ENCODE measurements at places on chromosomes 5 and 9.

- peak; percentile 77 for DNase-seq
- H3K4me3 ChIP-seq, result peak overlapping the region; percentile 74
- no peak overlapping the region for H3K27ac ChIP-seq
- H3K27me3 ChIP-seq, result no peaks in the 10 kb centered on the region
- H3K4me1 ChIP-seq, result peaks cover 43% of the 10 kb centered on the region
These were observed 22.3 kb upstream of the HMCN2 start for GRCh38 chr9:130243015-130243881.

DNA sequence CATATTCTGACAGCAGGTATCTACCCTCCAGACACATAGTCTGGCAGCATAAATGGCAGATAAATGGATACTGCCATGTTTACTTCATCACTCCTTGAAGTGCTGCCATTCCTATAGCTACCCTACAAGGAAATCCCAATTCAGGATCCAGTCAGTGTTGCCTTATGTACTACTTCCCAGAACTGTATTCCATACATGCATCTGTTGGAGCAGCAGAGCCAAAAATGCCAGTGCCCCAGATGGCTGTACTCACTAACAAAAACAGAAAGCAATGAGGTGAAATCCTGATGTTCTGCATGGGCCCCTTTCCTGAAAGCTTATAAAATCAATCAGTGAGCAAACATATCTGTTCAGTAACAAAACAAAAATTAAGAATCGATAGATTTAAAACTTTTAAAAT is 490.0 kb upstream of the COX7C start:
- H3K4me3 ChIP-seq, result no peak overlapping the region
- no peak overlapping the region for H3K27ac ChIP-seq
- no peaks in the 10 kb centered on the region for H3K36me3 ChIP-seq
- H3K27me3 ChIP-seq, result no peaks in the 10 kb centered on the region

- no peak overlapping the region for H3K27ac ChIP-seq
- no peak for DNase-seq
- H3K4me1 ChIP-seq, result no peaks in the 10 kb centered on the region
- no peaks in the 10 kb centered on the region for H3K36me3 ChIP-seq
These were observed 75.0 kb upstream of the FCN1 start for GRCh38 chr9:134992755-134993124.

DNA sequence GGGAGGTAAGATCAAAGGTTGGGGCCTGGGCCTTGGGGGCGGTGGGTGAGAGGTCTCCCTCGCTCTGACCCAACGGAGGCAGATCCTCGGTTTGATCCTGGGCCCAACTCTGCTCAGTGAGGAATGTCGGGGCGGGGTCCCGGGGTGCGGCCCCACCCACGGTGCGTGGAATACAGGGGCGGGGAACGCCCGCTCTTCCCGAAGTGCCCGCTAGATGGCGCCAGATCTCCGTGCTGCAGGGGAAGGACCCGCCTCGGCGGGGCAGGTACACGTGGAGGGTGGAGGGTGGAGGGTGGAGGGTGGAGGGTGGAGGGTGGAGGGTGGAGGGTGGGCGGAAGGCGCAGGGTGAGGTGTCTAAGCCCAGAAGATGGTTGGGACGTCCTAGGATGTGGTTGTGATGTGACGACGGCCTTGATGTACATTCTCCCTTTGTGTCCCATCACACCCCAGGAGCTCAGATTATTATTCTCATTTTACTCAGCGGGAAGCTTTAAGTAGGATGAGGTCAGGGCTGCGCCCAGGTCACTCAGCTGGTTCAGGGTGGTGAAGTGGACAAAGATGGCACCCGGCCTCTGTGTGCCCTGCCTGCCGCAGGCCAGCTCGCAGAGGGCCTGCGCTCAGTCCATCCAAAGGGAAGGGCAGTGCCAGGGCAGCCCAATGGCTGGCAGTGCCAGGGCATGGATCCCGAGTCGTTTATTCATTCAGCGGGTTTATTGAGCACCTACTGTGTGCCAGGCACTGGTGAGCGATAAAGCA is 9.4 kb upstream of the RPS14 start:
- peak; percentile 85 for DNase-seq
- H3K27me3 ChIP-seq, result no peaks in the 10 kb centered on the region
- H3K4me1 ChIP-seq, result peaks cover 32% of the 10 kb centered on the region
- no peak overlapping the region for H3K27ac ChIP-seq

GRCh38 chr9:5552301-5552700 is 42.0 kb downstream of the PDCD1LG2 start:
- H3K4me3 ChIP-seq, result no peak overlapping the region
- no peak overlapping the region for H3K27ac ChIP-seq
- no peak for DNase-seq
- H3K36me3 ChIP-seq, result no peaks in the 10 kb centered on the region
- H3K27me3 ChIP-seq, result no peaks in the 10 kb centered on the region

- H3K4me1 ChIP-seq, result peaks cover 11% of the 10 kb centered on the region
- no peaks in the 10 kb centered on the region for H3K36me3 ChIP-seq
- no peak overlapping the region for H3K27ac ChIP-seq
- peak; percentile 26 for DNase-seq
These were observed 88.1 kb downstream of the FGF1 start for GRCh38 chr5:142597546-142598337.

GRCh38 chr5:149493316-149493715 is 57.9 kb downstream of the CSNK1A1 start:
- no peaks in the 10 kb centered on the region for H3K27me3 ChIP-seq
- H3K27ac ChIP-seq, result no peak overlapping the region
- DNase-seq, result no peak
- peaks cover 21% of the 10 kb centered on the region for H3K36me3 ChIP-seq

DNA sequence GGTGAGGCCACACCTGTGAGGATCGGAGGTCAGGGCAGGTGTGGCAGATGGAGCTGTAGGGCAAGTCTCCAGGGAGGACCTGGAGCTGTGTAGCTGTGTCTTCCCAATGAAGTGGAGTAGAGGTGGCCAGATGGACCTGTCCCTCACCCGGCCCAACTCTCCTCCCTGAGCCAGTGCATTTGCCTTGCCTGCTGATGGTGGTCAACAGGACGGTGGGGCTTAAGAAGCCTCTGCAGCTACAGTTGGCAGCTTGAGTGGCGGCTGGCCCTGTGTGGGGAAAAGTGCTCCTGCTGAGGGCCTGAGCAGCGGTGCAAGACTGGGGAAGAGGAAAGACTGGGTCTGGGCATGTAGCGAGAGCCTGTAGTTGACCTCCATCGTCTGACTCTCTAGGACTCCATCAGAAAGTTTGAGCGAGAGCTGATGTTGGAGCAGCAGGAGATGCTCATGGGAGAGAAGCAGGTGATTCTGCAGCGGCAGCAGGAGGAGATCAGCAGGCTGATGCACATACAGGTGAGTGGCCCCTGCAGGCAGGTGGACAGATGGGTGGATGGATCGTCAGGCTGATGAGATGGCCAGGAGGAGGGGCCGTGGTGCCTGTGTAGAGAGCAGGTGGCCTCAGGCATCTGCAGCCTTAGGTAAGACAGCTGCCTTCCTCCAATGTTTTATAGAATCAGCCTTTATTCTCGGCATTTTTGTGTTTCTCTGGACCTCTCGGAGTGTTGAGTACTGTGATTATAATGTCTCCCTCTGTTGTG is 24.9 kb downstream of the PITX1 start:
- no peaks in the 10 kb centered on the region for H3K36me3 ChIP-seq
- H3K4me1 ChIP-seq, result no peaks in the 10 kb centered on the region
- no peaks in the 10 kb centered on the region for H3K27me3 ChIP-seq
- DNase-seq, result no peak

DNA sequence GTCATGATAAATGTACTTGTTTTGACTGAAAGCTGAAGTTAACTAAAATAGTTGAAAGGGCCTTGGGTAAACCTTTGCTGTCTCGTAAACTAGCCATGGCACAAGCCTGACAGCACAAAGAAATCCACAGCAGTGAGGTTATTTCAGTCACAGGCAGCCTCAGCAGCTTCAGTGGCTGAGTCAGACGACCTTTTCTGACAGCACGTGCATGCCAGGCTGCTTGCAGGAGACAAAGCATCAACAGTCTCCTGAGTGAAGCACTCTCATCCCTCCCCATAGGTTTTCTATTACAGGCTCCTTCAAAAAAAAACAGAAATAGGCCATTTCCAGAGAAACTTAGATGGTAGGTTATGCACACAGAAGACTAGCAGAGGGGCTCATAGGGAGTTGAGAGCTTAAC is 34.6 kb downstream of the OXCT1 start:
- no peaks in the 10 kb centered on the region for H3K27me3 ChIP-seq
- H3K27ac ChIP-seq, result peak overlapping the region; percentile 54
- peaks cover 25% of the 10 kb centered on the region for H3K4me1 ChIP-seq
- H3K36me3 ChIP-seq, result peaks cover 16% of the 10 kb centered on the region

DNA sequence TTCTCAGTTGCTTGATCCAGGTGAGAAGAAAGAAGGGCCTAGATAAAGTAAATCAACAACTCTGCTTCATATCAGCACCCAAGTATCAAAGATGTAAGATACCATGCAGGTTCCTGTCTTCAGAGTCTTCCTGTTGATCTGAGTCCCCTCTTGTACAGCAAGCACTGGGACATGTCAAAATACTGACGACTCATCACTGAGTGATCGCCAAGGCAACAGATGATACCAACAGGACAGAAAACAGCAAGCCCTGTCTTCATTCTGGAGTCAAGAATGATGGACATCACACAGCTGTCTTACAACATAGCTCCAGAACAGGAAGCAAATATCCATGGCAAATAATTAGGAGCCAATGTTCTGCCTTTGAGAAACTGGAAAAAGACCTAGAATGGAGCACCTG is 83.7 kb downstream of the TARS1 start:
- no peaks in the 10 kb centered on the region for H3K36me3 ChIP-seq
- no peak for DNase-seq
- no peak overlapping the region for H3K4me3 ChIP-seq

GRCh38 chr5:101431201-101431600 is 528.1 kb upstream of the ST8SIA4 start:
- H3K4me3 ChIP-seq, result no peak overlapping the region
- no peak for DNase-seq
- H3K27ac ChIP-seq, result no peak overlapping the region
- H3K4me1 ChIP-seq, result no peaks in the 10 kb centered on the region
- no peaks in the 10 kb centered on the region for H3K27me3 ChIP-seq

- H3K4me3 ChIP-seq, result no peak overlapping the region
- no peak overlapping the region for H3K27ac ChIP-seq
- H3K27me3 ChIP-seq, result no peaks in the 10 kb centered on the region
- peak; percentile 63 for DNase-seq
- peaks cover 11% of the 10 kb centered on the region for H3K4me1 ChIP-seq
These were observed 1.7 kb upstream of the PTGDS start for GRCh38 chr9:136975644-136976043.

GRCh38 chr5:10301842-10302610 is 5.7 kb downstream of the CMBL start:
- H3K27ac ChIP-seq, result no peak overlapping the region
- no peak overlapping the region for H3K4me3 ChIP-seq
- H3K4me1 ChIP-seq, result peaks cover 4% of the 10 kb centered on the region

GRCh38 chr9:129068990-129069861 is 11.7 kb upstream of the DOLPP1 start:
- peaks cover 3% of the 10 kb centered on the region for H3K36me3 ChIP-seq
- H3K4me1 ChIP-seq, result peaks cover 30% of the 10 kb centered on the region
- DNase-seq, result peak; percentile 56
- H3K27ac ChIP-seq, result peak overlapping the region; percentile 78
- no peaks in the 10 kb centered on the region for H3K27me3 ChIP-seq
- H3K4me3 ChIP-seq, result peak overlapping the region; percentile 51

DNA sequence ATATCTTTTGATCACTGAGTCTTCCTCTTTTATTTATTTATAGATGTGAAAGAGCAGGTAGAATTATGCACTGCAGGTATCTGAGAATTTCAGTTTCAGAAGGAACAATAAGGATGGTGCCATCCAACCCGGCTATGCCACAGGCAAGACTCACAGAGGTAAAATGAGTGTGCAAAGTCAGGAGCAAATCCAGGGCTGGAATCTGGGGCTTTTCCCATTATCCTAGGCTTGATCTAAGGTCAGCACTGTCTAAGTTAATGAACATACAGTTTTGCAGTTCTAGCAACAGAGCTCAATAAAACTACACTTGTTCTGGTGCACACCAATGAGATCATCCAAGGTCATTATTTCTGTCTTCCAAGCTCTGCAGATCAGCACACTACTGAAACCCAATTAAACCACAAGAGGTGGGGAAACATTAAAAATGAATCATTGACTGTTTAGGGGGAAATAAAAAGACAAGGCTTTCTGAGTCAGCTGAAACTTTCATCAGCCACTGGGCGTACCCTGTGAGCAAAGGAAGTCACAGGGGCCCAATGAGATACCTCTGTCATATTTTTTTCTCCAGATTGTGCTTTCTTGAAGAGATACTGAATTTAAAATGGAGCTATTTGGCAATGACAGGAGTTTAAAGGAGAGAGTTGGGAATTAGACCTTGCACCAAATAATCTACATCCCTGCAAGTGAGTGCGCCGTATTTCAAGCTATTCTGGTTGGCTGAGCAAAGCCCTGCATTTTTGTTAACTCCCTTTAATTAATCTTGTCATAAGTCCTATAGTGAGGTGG is 662.2 kb upstream of the ZNF608 start:
- H3K4me1 ChIP-seq, result peaks cover 7% of the 10 kb centered on the region
- no peak overlapping the region for H3K27ac ChIP-seq
- peak overlapping the region; percentile 18 for H3K4me3 ChIP-seq
- H3K36me3 ChIP-seq, result no peaks in the 10 kb centered on the region
- H3K27me3 ChIP-seq, result no peaks in the 10 kb centered on the region

- no peak for DNase-seq
- H3K36me3 ChIP-seq, result no peaks in the 10 kb centered on the region
- H3K27ac ChIP-seq, result no peak overlapping the region
- peaks cover 16% of the 10 kb centered on the region for H3K27me3 ChIP-seq
These were observed 52.1 kb upstream of the FSTL4 start for GRCh38 chr5:133664422-133664821.

- no peak for DNase-seq
- H3K36me3 ChIP-seq, result no peaks in the 10 kb centered on the region
- H3K4me1 ChIP-seq, result no peaks in the 10 kb centered on the region
- no peak overlapping the region for H3K4me3 ChIP-seq
- no peak overlapping the region for H3K27ac ChIP-seq
- no peaks in the 10 kb centered on the region for H3K27me3 ChIP-seq
These were observed 123.4 kb downstream of the CD180 start for GRCh38 chr5:67073045-67073680.

GRCh38 chr5:137316346-137316736 is 182.8 kb downstream of the SPOCK1 start:
- DNase-seq, result no peak
- no peak overlapping the region for H3K27ac ChIP-seq
- no peaks in the 10 kb centered on the region for H3K36me3 ChIP-seq
- H3K4me3 ChIP-seq, result no peak overlapping the region
- H3K27me3 ChIP-seq, result peaks cover 18% of the 10 kb centered on the region

DNA sequence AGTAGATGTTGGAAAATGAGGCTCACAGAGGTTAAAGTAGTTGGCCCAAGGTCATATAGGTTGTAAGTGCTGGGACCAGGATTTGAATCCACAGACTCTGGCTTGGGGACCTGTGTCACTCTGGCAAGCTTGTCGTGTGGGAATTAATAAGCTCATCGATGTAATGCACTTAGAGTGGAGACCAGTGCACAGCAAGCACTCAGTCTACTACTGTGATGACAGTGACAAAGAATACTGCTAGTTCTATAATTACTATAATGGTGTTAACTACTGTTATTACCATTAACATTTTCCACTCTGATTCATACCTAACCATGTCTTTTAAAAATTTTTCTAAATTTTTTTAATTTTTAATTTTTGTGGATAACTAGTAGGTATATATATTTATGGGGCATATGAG is 12.8 kb downstream of the PAM start:
- peak overlapping the region; percentile 75 for H3K4me3 ChIP-seq
- peak overlapping the region; percentile 27 for H3K27ac ChIP-seq
- H3K27me3 ChIP-seq, result no peaks in the 10 kb centered on the region
- peaks cover 54% of the 10 kb centered on the region for H3K4me1 ChIP-seq
- DNase-seq, result no peak

Measured in activated T-cell treated with anti-CD3 and anti-CD28 coated beads, Interleukin-2, amount 50 U/mL, for 72 hours (primary cell).